HTR-8/SVneo (cell line): ENCODE measurements at places on chromosomes 3 and 15.

GRCh38 chr3:123720638-123721037, 135.8 kb upstream of the HACD2 start:
- DNase-seq = no peak

DNA sequence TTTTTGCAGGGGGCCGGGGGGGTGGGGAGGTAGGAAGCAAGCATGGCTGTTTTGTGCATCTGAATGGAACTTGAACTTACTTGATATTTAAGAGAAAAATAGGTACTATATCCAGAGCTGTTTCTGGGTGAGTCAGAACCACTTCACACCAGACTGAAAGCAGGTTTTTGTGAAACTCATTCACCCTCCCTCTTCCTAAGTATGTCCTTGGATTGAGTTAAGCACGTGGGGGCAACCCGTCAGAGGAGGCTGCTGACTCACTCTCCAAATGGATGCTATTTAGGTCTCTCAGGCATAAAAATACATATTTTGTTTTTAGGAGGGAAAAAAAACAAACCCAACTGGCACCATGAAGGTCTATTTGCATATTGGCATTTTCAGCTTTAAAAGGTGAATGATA, 270.3 kb downstream of the RYR3 start:
- no peak for DNase-seq

- DNase-seq = no peak
Observed at GRCh38 chr3:1823867-1824266, 274.8 kb upstream of the CNTN4 start.

GRCh38 chr3:130709671-130710070, 37.0 kb downstream of the PIK3R4 start:
- no peak for DNase-seq

GRCh38 chr15:70181626-70182255, 84.0 kb upstream of the TLE3 start:
- no peak for DNase-seq

GRCh38 chr3:114363554-114364202, 69.8 kb downstream of the TIGIT start:
- no peak for DNase-seq

DNA sequence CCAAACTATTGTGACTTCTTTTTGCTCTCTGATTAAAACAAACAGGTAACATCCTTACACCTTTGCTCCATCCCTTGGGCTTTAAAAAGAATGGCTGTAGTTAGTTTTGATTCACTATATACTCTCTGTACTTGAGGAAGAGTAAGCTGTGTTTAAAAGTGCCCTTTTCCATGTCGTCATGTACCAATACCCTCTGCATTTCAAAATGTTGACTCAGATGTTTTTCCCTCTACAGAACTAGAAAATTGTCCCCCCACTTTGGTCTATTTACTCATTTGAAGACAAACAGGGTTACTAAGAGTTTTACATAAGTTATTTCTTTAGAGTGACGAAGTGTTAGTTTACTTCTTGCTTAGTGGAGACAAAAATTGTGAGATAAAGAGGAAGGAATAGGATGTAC, 62.7 kb downstream of the TASOR start:
- no peak for DNase-seq

- no peak for DNase-seq
Observed at GRCh38 chr15:89936051-89936785, 23.5 kb upstream of the ARPIN start.

DNA sequence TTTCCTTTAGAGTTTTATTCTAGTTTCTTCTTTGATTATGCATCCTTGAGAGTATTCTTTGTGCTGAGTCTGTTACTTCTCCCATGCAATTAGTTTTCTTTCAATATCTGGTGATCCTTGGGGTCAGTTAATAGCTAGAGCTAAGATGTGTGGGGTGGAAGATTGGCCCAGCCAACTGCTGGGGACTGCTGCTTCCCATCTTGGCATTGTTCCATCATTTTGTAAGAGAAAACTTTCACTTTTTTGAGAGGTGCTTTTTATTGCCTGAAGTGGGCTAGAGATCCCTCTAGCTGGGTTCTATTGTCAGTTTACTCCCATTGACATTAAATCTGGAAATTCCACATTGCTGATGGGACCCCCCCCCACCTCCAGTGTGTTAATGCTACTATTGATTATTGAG, 15.4 kb downstream of the BCL2L10 start:
- DNase-seq = no peak

GRCh38 chr3:155026999-155027591, 53.0 kb upstream of the MME start:
- DNase-seq = no peak

DNA sequence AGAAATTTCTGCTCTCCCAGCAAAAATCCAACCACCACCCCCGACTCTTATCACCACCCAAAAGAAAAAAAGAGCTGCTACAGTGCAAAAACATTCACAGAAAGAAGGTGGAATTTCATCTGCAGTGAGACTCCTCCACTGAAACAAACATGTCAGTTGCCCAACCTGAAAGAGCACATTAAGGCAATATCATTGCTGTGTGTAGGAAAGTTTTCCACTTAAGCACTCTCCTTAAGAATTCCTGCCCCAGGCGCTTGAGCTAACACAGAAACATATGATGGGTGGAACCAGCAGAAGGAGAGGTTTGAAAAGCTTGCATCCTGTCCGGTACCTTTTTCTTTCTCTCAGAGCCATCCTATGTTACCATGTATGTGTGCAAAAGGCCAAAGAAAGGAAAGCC, 200.8 kb upstream of the GADL1 start:
- no peak for DNase-seq

- no peak for DNase-seq
Observed at GRCh38 chr3:151382671-151383070, 1.9 kb downstream of the P2RY12 start.

DNA sequence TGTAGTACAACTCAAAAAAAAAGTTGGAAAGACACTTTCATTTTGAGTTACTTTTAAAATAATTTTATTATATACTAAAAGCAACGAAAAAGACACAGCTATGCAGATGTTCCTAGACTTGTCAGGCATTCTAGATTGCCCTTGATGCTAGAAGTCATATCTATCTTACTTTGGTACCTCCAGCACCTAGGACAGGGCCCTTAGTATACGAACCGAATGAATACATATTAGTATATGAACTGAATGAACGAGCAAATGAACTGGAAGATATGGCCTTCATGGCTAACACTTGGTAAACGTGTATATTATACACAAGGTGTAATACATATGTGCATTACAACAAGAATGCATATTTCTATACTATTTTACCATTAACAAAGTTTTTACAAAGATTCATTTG, 24.1 kb downstream of the ATP13A5 start:
- DNase-seq = no peak

- DNase-seq = no peak
Observed at GRCh38 chr3:126381966-126382365, 12.7 kb upstream of the CFAP100 start.

DNA sequence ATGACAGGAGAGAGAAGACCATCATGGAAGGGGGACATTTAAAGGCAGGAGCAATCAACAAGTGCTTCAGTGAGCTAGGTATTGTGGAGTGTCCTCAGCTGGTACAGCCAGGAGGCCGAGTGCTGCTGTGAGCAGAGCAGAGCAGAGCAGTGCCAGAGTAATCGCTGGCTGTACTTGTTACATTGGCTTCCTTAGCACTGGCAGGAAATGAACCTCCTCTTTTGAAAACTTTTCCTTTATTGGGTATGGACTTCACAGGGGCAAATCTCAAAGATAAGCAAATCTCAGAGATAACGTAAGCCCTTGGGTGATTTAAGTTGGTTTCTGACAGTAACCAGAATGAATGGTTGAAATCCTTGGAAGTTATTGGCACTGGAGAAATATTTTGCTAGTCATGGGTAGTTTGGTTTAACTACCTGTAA, 2.1 kb downstream of the SH3GL3 start:
- DNase-seq = no peak

DNA sequence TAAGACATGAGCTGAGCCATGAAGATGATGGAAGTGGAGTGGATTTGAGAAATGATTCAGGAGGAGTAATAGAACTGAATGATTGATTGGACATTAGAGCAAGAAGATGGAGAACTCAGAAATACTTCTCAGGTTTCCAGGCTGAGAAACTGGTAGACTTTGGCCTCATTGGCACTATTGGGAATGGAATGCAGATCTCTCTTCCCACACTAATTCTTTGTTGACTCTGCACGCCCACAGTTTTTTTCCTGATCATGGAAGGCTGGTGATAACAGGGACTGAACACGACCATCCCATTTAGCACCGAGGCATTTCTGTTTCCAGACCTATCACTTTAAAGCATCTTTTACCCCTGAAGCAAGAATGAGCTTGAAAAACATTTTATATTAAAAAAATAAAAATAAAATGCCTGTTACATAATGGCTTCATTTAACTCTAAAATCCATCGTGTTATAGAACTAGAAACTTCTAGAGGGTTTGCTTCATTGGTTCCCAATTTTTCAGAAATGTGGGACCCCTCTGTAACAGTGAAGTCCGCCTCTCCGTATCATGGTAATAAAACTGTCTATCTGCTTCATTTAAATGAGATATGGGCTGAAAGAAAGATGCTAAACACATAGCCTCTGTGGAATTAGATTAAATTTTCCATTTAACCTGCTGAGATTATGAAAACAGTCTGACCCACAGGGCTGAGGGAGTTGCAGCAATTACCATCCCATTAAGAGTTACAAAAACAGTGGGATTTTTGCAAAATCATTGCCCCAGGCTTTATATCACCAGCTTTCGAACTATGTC, 562.0 kb upstream of the CFAP20DC start:
- DNase-seq = no peak

DNA sequence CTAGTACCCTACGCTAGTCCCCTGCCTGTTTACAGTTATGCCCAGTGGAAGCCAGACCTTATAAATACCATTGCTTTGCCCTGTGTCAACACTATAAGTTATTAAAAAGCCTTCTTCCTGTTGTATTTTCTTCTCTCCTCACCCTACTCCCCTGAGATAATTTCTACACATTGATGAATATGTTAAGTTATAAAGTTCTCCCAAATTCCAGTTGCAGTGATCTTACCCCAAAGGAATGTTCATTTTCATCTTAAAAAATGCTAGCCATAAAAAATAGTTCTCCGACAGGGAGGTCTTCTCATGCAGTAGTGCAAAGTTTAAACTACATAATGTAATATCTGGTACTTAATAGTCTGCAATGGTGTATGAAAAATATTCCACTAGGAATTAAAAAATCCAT, 58.6 kb downstream of the MAP2K5 start:
- peak; percentile 8 for DNase-seq

GRCh38 chr15:35087759-35088158, 2.7 kb upstream of the NANOGP8 start:
- no peak for DNase-seq

- DNase-seq = peak; percentile 6
Observed at GRCh38 chr3:177102553-177102952, 94.7 kb downstream of the TBL1XR1 start.

DNA sequence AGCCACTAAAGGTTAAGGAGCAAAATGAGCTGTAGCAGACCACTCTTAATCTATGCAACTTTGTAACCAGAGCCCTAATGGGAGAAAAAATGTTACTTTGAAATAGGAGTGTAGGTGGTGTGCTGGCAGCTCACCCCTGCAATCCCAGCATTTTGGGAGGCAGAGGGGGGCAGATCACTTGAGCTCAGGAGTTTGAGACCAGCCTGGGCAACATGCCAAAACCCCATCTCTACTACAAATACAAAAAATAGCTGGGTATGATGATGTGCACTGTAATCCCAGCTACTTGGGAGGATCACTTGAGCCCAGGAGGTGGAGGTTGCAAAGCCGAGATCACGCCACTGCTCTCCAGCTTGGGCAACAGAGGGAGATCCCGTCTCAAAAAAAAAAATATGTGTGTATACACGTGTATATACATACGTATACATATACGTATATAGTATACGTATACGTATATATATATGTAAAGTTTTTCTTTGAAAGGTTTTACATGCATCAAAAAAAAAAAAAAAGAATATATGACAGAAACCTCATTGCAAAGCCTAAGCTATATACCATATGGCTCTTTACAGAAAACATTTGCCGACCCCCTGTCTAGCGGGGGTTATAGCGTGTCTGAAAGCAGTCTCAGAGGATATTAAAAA, 15.7 kb downstream of the CAPN7 start:
- no peak for DNase-seq

DNA sequence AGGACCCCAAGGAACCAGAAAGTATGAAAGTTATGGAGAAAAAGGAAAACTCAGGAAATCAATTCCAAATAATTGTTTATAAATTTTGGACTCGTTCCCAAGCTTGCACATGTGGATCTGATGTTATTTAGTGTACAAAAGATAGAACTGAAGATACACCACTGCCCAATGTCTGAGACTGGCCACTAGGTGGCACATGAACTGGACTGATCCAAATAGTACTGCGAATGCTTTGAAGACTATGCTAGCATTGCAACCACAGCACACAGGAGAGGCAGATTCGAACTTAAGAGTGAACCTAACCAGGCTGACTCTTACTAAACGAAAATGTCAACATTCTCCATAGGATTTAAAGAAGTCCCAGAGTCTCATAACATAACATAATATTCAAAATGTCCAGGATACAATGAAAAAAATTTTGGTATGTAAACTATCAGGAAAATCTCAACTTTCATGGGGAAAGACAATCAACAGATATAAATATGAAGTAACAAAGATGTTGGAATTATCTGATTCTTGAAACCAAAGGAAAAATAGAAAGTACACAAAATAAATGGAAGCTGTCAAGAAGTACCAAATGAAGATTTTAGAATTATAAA, 596.7 kb downstream of the FGF12 start:
- DNase-seq = peak; percentile 22

DNA sequence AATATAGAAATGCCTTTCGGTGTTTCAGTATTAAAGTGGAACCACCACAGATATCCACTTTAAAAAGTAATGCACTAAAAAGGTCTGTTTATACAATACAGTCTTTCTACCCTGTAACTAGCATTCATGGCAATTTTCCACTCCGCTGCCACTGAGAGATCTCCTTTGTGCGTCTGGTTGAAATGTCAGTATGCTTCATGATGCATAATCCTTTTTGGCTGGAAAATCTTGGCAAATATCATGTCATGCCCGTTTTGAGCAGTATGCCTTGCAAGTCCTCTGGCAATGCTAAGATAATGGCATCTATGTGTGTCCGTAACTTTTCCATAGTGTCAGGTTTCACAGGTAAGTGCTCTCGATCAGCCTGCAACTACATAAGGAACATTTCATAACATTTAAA, 30.8 kb upstream of the ARF4 start:
- no peak for DNase-seq

DNA sequence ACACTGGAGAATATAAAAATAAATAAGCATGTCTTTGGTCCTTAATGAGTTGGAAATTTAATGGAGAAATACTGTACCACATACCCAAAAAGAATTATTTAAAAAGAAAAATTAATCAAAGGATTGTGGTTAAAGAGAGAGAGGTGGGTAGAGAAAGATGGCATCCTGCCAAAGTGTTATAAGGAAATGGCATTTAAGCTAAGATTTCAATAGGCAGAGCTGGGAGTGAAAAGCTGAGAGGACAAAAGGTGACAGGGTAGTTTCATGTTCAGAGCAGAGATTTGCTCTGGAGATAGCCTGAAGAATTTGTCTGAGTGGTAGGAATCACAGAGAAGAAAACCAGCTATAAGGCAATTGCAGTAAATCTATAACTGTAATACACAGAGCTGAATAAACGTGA, 181.0 kb downstream of the SI start:
- no peak for DNase-seq

- no peak for DNase-seq
Observed at GRCh38 chr3:170144437-170144843, 37.1 kb downstream of the PHC3 start.
